Lower leg skin (tissue), 4 donors: ENCODE measurements at places on chromosomes 4 and X.

- DNase-seq, result no peak
Measured at GRCh38 chrX:109643687-109644086, 18.7 kb upstream of the KCNE5 start.

DNA sequence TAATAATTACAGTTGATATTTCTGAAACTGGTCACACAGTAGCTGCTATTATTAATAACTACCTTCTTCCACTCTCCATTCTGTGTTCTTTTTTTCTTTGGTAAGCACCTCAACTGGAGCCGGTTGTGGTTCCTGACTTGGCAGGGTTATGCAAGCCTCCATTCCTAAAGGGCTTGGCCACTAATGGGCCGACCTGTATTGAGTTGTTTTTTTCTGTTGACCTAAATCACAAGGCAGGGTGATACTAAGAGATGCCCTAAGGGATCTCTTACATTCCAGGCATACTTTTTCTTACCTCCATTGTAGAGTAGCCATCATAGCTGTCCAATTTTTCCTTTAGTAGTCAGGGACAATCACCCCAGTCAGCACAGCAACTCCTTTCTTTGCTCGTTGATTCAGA is 1295.8 kb upstream of the ADGRL3 start:
- DNase-seq, result no peak

- no peak for DNase-seq
Measured at GRCh38 chrX:109472939-109473735, 8.7 kb downstream of the GUCY2F start.

DNA sequence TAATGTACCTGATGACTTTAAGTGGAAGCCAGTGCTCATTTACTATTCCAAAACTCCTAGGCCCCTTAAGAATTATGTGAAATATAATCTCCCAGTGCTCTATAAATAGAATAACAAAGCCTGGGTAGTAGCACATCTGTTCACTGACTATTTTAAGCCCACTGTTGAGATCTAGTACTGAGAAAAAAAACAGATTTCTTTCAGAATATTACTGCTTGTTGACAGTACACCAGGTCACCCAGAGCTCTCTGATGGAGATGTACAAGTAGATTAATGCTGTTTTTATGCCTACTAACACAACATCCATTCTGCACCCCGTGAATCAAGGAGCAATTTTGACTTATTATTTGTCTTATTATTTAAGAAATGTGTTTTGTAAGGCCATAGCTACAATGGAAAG is 75.7 kb downstream of the FAM47C start:
- DNase-seq, result no peak

DNA sequence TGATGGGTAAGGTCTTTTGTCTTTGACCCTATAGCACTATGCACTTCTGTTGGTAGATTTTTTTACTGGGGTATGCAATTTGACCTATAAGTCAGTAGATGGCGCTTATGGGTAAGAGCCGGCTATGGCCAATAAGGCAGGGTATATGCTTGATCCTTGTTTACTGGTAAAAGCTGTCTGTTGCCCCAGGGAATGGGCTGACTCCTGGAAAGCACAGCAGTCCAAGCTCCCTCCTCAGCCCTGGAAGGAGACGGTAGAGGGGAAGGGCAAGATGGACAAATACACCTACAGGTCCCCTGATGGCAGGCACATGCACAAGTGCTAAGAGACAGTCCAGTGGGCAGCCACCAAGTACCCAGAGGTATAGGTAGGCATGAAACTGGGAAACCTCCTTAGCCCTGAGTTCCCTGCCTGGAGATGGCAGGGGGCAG is 63.7 kb downstream of the ADAMTS3 start:
- no peak for DNase-seq

GRCh38 chr4:90766837-90767236 is 639.6 kb downstream of the CCSER1 start:
- no peak for DNase-seq
